ENCODE measurements at places on chromosomes 3 and 15.

DNA sequence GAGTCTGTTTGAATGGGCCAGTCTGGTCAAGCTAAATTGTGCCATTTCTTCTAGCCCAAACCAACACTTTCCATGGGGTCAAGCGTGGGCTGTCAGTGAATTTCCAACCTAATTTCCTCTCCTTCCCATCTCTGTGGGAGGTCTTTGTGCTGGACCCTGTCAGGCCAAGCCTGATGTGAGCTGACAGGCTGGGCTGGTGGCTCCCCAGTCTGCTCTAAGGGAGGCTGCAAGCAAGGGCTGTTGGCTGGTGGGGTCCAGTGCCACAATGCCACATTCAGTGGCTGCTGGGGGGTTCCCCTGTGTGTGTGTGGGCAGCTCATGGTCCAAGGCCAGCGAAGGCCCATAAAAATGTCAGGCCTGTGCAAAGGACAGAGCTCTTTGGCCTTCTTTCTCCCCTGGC is 216.1 kb downstream of the OPA1 start:
- no peak for DNase-seq

GRCh38 chr3:95508124-95508523 is 1306.3 kb upstream of the EPHA6 start:
- DNase-seq, result peak; percentile 0

GRCh38 chr3:67118635-67119034 is 120.5 kb downstream of the KBTBD8 start:
- DNase-seq, result no peak

DNA sequence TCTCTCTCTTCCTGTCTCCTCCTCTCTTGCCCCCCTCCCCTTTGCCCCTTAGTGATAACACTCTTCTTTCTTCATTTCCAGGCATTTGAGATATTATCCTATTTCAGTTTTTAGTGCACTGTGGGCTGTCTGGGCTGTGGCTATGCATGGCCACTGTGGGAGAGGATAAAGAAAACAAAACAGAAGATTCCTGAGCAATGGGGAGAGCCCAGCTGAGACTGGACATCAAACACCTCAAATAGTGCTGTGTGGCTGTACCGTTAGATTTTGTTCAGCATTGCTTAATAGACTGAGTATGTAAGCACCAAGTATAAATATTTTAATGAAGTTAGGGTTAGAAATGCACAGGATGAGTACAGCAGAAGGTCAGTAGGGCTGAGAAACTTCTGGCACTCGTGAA is 7.9 kb upstream of the GBE1 start:
- no peak for DNase-seq

- no peak for DNase-seq
Measured at GRCh38 chr3:119794971-119795612, 13.2 kb downstream of the NR1I2 start.

DNA sequence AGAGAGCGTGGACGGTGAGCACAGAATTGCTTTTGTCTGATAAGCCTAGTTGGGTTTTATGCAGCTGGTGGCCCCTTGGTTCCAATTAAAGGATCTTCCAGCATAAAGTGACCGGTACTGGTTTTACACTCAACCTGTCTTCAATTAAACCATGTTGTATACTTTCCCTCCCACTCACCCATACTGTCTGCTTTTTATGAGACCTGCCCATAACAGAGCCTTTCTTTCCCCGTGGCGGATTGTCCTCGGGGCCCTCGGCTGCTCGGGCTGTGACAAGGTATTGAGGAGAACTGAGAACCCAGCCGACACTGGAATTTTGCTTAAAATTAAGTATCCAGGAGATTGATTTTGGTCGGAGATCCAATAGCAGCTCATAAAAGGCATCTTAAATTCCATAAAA is 98.4 kb downstream of the TMEM266 start:
- DNase-seq, result no peak

- no peak for DNase-seq
Measured at GRCh38 chr3:98750276-98750919, 12.7 kb upstream of the ST3GAL6 start.

GRCh38 chr3:176661432-176661964 is 535.8 kb downstream of the TBL1XR1 start:
- DNase-seq, result no peak

- DNase-seq, result no peak
Measured at GRCh38 chr3:16883057-16883722, 1.6 kb upstream of the PLCL2 start.

DNA sequence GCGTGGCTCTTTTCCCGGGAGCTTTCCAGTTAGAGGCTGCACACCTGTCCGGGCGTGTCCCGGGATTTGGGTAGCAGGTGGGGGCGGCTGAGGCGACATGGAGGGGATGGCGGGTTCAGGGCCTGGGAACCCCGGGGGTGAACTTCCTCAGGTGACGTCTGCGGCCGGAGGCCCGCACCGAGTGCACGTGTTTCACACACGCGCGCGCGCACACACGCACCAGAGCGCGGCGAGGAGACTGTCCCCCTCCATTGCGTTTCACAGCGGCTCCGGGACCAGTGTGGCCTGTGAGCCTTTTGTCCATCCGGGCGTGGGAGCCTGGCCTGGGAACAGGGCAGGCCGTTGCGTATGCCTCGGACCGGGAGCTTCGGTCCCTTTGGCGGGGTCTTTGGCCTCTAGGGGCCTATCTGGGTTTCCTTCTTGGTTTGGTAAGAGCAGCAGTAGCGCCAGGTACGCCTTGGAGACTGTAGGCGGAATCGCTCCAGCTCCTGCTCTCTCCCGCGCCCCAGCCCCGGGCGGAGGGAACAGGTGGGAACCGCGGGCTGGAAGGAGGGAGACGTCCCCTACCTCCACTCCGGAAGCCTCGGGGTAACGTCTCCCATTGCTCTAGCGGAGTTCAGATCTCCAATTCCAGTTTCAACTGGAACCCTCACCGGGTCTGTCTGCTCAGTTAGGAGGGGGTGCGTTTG is 220.0 kb downstream of the MEIS2 start:
- no peak for DNase-seq

DNA sequence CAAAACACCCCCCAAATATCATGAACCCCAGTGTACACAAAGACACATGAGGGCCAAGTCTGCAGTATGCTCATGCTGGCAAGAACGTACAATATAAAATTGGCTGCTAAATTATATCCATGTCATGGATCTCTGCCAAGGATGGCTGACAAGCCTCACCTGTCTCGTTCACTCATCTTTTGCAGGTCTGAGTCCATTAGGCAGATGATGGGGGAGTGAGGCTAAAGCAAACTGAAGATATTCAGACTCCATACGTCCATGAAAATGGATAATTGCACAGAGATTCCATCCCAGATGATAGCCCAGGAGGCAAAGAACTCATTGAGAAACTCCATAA is 122.3 kb upstream of the PTPRG start:
- no peak for DNase-seq

DNA sequence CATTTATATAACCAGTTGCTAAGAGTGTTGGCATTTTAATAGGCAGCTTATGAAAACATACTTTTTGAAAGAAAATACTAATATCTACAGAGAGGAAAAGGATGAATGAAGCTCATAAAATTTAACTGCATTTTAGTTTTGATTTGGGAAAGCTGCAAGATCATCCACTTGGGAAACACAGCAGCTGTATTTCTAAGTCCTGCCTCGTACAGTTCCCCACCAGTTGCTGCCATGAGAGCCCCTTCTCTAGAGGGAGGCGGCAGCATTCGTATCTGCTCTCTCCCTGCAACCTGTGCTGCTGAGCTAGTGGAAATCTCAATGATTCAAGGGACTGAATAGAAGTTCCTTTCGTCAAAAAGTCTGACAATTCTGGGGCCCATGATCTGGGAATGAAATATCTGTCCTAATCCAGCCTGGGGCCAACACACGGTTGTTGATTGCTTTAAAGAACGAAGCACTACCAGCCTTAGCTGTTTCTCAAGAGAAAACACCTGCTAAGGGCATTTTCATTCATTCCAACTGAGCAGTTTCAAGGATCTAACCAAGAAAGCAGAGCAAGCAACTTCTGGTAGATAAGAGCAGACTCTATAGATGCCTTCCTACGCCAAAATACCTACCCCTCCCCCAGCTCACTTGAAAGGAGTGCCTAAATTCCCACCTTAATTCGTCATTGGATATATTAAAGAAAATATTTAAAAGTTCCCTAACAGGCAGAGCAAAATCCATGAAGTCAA is 223.7 kb downstream of the MAGI1 start:
- DNase-seq, result no peak

DNA sequence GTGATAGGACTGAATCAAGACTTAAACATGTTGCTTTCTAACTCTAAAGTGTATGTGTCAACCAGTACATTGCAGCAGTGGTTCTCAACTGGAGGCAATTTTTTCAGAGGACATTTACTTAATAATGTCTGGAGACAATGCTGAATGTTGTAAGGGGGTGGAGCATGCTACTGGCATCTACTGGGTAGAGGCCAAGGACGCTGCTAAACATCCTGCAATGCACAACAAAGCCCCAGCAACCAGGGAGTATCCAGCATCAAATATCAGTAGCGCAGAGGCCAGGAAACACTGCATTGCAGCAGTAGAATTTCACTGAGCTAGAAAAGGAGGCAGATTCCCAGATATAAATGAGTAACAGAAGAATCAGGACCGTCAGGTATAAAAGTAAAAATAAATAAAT is 79.8 kb upstream of the GRM7 start:
- no peak for DNase-seq

DNA sequence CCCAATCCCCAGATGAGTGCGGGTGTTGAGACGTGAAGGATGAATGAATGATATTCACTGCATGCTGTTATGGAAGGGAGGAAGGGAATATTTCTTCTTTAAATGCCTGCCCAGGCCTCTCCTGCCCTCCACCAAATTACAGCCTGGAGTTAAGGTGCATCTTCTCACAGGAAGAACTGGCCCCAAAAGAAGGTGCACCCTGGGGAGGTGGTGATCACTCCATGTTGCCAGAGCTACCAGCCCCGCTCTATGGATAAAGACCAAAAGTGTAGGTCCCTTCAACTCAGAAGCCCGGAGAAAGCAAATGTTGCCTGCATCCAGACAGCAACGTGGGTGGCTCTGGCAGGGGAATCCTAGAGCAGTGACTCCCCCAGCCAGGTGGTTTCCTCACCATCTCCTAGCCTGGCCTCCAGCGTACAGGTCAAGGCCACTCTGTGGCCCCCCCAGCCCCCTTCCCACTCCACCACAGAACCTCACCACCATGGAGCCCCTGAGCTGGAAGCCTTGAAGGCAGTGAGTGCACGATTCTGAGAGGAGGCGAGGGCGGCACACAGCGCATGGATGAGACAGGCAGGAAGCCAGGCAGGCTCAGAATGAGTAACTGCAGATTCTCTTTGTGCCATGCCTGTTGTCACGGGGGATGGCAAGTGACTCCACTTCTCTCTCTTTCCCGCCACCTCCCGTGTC is 3.5 kb upstream of the VIPR1 start:
- peak; percentile 64 for DNase-seq

DNA sequence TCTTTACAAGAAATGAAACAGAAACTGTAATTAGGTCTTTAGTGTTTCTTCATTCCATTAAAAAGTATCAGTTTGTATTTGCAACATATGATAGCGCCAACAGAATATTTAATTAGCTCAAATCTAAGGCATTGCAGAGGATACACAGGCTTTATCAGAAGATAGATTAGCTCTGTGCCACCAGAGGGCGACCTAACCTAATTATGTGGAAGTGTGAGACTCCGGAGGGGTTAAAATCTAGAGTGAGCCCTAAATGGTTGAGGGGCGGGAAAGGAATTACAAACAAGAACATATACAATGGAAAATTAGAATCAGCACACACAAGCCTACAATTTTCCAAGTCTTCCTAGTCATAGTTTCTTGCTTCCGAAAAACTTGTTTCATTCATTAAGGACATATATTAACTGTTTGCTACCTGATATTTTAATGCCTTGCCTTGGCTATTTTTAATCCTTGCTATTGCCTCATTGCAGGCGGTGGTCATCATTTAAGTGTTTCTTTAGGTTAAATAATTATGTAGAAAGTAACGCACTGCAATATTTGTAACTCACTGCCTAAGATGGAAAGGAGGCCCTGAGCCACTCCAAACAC is 18.0 kb upstream of the RYR3 start:
- DNase-seq, result peak; percentile 58

DNA sequence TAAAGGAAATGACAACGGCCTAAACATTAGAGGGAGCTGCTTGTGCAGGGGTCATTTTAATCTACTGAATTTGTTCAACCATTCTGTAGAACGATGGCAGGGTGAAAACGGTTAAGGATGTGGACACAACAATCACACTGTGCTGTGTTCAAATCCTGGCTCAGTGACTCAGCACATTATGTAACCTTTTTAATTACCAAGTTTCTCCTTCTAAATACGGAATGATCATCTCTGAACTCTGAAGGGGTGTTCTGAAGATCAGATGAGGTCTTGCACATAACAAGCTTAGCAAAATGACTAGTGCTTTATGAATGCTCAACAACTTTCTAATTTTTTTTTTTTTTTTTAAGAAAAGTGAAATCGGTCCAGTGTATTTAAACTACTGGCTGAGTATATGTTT is 592.8 kb downstream of the FOXP1 start:
- DNase-seq, result no peak

DNA sequence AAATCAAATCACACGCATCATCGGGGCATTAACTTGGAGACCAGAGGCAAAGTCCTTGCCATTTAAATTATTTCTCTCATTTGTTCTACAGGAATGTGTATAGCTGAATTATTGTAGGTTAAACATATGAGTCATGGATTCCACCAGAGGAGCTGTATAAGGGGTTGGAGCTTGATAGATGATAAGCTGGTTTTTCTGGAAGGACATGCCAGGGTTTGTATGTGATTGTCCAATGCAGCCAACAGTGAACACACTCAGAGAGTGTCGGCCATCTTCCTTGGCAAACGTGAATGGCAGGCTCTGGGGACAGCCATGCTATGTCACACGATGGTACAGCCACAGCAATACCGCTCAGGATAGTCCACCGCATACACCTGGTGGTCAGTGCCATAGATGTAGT is 25.1 kb downstream of the SSUH2 start:
- no peak for DNase-seq

GRCh38 chr3:184660931-184661330 is 50.9 kb downstream of the MAGEF1 start:
- no peak for DNase-seq

- no peak for DNase-seq
Measured at GRCh38 chr15:57312318-57313133, 63.8 kb upstream of the CGNL1 start.

Data from activated CD4-positive, alpha-beta T cell treated with anti-CD3 and anti-CD28 coated beads, Interleukin-10, Interleukin-2, amounts not matched to agents 100 ng/mL and 50 ng/mL, durations not matched to agents 16 hours and 8 hours (primary cell).